ENCODE measurements at places on chromosomes 3 and 15.
A peak's percentile ranks its signal among the peaks of the same experiment; 100 is the strongest.

GRCh38 chr15:60563539-60564404, 84.8 kb upstream of the ICE2 start:
- DNase-seq, result no peak

- DNase-seq, result no peak
Observed at GRCh38 chr15:40092256-40092978, 16.3 kb downstream of the BMF start.

DNA sequence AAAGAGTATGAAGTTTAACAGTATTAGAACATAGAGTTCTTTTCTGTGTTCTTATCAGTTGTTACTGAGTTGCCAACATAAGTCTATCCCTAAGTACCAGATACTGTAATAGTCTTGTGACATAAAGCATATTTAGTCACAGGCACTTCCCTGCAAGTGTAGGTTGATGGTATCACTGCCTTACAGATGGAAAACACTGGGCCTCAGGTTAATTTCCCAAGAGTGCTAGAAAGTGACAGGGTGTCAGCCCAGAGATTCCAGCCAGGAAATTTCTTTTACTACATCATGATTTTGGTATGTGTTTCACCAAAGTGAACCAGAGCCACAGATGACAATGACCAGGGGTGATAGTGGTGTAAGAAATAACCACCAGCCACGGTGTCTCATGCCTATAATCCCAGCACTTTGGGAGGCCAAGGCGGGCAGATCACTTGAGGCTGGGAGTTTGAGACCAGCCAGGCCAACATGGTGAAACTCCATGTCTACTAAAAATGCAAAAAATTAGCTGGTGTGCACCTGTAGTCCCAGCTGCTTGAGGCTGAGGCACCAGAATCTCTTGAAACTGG, 3.2 kb downstream of the EIF1B start:
- DNase-seq, result no peak

DNA sequence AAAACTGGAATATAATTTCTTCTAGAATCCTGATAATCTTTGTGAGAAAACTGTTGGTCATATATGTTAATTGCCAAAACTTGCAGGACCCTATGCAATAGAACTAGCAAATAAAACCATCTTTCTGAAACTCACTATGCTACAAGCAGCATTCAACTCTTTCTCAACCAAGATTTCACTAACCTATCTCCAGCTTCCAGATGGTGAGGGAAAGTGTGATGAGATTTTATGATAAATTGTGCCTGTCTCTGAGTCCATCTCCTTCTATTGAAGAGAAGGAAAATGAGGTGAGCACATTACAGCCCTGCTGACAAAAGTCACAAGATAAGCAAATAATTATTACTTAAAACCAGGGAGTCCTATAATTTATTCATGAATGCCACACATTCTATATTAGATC, 44.1 kb upstream of the UBE2Q2 start:
- no peak for DNase-seq

DNA sequence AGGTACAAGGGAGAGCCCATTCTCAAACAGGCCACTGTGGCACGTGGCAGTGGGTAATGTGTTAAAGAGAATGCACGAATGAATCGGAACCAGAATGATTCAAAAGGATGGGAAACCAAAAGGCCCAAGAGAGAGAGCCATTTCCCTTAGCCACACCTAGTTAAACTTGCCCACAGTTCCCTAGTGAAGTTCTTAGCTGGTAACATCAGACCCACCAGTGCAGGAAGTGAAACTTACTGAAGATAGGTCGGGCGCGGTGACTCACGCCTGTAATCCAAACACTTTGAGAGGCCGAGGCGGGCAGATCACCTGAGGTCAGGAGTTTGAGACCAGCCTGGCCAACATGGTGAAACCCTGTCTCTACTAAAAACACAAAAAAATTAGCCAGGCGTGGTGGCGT, 97.1 kb downstream of the MEX3B start:
- DNase-seq, result no peak

- no peak for DNase-seq
Observed at GRCh38 chr3:157786211-157786610, 283.0 kb upstream of the VEPH1 start.

- DNase-seq, result no peak
Observed at GRCh38 chr3:125496701-125497100, 23.3 kb downstream of the SNX4 start.

DNA sequence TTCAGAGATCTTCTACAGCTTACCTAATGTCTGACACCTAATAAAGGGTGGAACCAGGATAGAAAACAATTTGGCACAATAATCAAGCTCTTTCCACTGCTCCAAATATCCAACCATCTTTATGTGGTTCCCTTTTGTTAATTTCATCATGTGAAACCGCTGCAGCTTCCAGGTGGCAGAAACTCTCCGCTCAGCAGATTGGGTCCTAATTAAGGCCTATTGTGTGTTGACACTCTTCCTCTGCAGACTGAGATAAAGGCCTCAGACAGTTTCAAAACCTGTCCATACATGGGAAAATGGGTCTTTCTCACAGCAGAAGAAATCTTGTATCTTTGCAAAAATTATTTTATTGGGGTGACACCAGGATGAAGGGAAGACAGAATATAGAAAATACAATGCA, 1002.4 kb upstream of the SEMA6D start:
- DNase-seq, result no peak

- no peak for DNase-seq
Observed at GRCh38 chr3:41033956-41034519, 165.3 kb upstream of the CTNNB1 start.

DNA sequence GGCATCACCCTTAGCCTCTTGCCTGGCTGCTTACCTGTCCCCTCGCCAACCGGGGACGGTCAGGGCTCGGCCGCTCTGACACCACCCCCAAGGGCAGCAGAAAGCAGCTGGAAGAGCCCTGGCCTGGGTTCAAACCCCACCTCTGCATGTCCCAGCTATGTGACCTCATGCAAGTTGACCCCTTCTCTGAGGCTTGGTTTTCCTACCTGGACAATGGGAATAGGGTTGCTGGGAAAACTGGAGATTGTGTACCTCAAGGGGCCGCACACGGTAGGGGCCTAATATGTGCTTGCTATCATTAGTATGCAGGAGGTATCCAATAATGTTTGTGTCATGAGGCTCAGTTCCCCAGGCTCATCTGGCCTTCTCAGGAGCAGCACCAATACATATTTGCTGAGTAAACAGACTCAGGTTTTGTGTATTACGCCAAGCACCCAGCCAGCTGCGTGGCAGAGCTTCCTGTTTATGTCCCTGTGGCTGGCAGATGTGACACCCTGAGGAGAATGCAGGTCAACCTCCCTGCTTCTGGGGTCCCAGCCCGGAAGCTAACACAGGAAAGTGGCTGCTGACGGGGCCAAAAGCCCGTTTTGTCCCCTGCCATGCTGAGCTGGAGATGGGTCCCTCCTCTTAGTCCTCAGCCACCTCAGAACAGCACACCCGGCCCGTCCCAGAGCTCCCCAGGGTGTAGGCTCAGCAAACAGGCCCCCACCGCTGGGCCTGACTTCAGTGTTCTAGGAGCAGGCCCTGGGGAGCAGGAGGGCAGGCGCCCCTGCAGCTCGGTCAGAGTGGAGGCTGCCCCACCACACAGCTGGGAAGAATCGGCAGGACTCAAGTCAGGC, 29.7 kb downstream of the PLXND1 start:
- peak; percentile 85 for DNase-seq

DNA sequence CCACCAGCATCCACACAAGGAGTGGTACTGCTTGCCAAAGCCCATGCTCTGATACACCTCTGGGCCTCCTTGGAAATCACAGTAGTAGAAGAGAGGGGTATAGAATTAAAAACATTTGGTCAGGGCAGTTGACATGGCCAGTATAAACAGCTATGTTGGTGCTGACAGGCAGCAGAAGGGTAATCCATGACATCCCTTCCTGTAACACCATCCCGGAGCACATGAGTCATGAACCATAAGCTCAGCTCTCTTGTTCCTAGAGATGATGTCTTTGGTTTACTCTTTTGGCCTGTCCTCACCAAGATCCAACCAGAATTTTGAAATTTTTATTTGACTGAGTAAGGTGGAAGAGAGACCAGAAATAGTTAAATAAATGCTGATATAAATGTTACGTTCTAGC, 132.6 kb upstream of the CTDSPL start:
- DNase-seq, result no peak

- no peak for DNase-seq
Observed at GRCh38 chr15:24054547-24055245, 367.6 kb upstream of the NDN start.

- no peak for DNase-seq
Observed at GRCh38 chr15:83396101-83396500, 51.0 kb upstream of the SH3GL3 start.

GRCh38 chr3:172216911-172217310, 177.5 kb downstream of the FNDC3B start:
- no peak for DNase-seq

DNA sequence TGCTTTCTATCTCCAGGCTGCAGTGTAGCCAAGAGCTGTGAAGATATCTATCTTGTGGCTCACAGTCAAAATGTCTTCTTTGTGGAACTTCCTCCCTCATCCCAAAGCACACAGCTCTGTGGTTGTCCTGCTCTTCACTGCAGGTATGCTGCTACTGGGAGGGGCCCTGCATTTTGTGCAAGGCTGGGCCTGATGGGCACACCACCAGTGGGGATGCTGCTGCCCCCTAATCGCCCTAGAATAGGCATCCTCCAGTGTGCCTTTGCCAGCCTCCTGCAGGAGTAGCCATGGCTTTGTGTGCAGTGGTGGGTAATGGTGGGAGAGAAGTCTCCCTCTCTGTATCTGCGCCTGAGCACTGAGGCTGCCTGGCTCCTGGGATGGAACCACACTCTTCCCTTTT, 297.3 kb downstream of the DOCK3 start:
- no peak for DNase-seq

DNA sequence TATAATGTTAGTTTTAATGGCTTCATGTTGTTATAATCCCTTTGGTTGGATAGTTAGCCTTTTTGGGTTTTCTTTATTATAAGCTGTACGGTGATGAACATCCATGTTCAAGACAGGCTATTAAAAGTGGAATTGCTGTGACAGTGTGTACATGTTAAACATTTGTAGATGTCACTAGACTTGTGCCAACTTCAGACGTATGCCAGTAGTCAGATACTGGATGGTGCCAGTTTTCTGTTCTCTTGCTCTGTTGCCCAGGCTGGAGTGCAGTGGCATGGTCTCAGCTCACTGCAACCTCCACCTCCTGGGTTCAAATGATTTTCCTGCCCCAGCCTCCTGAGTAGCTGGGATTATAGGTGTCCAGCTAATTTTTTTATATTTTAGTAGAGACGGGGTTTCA, 54.1 kb downstream of the MGA start:
- DNase-seq, result no peak

DNA sequence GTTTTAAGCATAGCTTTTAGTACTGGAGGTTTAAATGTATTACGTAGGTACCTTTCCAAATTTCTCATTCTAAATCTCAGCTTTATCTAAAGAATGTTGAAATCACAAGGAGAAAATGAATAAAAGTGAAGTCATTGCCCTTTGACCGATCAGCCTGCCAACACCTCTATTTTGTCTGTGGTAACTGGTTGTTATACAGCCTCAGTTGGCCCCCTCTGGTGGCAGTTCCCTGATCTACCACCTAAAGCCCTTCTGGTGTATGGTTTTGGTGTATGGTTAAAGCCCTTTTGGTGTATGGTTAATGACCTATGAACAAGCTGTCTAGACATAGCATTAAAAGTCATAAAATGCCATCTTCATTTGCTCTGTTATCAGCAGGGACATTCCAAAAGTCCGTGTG, 378.2 kb upstream of the AZI2 start:
- peak; percentile 28 for DNase-seq

DNA sequence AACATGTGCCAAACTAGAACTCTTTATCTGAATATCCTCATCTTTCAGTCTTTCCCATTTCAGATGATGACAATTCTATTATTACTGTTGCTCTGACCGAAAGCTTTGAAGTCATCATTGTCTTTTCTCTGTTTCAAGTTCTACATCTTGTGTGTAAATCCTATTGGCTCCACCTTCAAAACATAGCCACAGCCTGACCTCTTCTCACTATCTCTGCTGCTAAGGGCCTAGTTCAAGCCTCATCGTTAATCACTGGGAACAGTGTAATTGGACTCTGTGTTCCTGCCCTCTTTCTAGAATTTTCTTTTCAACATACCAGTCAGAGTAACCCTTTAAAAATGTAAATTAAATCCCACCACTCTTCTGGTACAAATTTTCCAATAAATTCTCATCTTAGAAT, 105.1 kb downstream of the OXSM start:
- DNase-seq, result no peak

DNA sequence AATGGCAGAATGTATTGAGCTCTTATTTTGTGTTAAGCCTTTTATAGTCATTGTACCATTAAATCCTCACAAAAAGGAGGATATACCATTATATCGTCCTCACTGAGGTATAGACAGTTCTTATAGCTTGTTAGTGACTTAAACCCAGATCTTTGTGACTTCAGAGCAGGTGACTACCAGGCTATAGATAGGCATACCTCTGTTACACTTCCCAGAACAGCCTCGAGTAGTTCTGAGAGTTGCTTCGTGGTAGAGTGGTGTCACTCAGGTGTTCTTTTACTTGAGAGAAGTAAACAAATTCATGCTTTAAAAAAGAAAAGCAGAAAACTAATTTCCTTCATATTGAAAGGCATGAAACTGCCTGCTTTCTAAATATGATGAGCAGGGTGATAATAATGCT, 59.9 kb downstream of the SEC22A start:
- no peak for DNase-seq

GRCh38 chr15:77138167-77138522, 67.2 kb upstream of the TSPAN3 start:
- DNase-seq, result no peak

- no peak for DNase-seq
Observed at GRCh38 chr15:92960996-92961681, 61.0 kb downstream of the CHD2 start.

DNA sequence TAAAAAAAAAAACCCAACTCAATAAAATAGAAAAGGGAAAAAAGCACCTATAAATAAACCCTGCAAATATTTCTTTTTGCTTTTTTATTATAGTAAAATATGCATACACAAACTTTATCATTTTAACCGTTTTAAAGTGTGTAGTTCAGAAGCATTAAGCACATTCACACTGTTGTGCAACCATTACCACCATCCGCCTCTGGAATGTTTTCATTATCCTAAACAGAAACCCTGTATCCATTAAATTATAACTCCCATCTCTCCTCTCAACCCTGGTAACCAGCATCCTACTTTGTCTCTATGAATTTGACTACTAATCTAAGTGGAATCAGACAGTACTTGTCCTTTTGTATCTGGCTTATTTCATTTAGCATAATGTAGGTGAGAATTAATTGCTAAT, 15.0 kb downstream of the CDCP1 start:
- no peak for DNase-seq

GRCh38 chr3:190867071-190867470, 4.6 kb upstream of the GMNC start:
- DNase-seq, result no peak

DNA sequence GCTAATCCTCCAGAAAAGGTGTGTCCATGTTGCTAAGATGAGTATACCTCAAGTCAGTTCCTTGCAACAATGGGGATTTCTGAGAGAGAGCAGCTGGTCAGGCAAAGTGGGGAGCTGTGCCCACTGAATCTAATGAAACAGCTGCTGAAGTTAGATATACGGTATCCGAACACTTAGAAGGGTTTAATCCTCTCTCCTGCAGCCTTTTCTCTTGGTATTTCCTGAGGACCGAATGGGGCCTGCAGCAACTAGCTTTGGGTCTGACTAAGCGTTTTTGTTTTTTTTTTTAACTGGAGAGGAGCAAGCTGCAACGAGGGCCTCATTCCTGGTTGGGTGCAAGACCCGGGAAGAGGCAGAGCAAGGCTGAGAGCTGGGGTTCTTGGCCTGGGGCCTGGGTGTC, 37.6 kb upstream of the BNC1 start:
- DNase-seq, result no peak
